ENCODE measurements at places on chromosomes 5 and 9.

GRCh38 chr5:148290271-148291195 is 21.7 kb upstream of the SPINK7 start:
- DNase-seq = peak; percentile 46

DNA sequence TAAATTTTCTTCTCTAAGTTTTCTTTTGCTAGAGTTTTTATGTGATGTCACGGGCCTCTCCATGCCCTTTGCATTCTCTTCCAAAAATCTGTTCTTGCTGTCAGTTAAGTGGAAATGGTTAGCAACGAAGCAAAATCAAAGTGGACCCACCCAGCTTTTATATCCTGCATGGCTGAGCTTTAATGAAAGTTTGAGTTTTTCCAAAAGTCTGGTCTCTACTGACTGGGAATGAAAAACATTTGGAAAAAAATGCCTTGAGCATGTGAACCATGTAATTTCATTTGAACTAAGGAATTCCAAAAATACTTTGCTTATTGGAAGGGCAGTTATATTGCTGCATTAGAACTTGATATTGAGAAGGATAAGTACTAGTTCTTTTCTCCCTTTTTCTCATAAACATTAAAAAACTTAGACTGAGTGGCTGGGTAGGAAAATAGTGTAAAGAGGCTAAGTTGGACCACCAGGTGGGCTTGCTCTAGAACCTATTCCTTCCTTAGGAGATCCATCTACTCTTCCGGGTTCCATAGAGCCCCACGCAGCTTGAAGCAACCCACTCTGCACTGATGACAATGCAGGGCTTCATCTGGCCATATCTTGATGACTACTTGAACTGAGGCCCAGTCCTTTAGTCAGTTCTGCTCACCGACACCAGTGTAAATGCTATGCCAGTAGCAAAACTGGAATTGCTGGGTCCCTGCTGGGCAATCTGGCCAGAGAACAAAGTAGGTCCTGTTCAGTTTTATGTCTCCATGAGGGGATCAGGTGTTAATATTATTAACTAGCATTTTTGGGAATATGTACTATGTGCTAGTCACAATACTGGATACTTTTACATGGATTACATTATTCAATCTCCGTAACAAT is 17.4 kb upstream of the RIC1 start:
- no peak for DNase-seq

DNA sequence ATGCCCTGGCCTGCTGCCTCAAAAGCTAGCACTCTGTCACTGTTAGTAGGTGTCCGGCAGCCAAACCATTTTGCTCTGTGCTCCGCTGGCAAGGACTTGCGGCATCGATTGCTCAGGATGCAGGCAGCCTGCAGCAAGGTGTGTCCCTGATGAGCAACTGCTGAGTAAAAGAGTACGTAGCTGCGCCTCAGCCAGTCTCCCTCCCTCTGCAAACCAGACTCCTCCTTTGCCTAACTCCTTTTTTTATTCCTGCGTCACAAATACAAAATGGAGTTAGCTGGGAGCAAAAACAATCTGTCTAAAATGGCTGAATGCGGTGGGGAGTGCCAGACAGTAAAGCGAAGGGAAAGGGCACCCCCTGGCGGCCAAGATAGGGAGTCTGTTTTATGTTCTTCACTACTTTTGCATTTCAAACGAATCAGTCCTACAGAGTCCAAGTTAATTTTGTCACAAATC is 61.1 kb downstream of the DIAPH1 start:
- DNase-seq = peak; percentile 98

DNA sequence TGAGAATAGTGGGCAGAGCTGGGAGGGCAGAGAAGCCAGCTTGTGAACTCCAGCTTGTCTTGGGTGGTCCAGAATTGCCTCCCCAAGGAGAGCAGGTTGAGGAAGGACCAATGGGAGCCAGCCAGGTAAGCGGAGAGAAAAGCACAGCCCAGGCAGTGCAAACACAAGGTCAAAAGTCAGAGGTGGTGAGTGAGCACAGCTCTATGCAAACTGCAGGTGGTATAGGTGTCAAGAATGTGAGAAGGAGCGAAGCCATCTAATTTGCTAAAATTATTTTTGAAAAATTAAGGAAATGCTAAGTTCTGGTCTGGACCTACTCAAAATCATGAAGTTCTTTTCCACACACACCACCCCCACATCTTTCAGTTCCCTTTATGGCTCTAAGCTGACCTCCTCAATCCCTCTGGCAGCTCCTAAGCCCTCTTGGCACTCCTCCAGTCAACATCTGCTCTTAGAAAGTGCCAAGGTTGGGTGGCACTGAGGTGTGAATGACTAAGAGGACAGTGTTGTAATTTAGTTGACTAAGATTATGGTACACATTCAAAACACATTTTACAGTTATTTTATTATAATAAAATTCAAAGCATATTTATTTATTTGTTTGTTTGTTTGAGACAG is 6.6 kb upstream of the OTULINL start:
- DNase-seq = no peak

DNA sequence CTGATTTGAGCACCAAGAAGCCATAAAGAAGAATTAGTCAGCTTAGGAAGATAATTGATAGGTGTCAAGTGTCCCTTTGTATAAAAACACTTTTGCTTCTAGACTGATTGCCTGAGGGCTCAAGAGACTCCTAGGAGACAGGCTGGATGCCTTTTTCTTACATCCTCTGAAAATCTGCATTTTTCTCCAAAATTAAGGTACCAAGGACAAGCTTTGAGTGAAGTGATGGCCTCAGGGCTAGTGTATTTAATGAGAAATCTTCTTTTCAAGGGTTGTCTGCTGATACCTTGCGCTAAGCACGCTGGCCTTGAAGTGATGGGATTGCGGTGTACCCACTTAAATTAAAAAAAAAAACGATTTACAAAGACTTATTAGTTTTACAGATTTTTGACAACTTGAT is 304.0 kb downstream of the TLR4 start:
- DNase-seq = no peak

All from ELR (cell line).